ENCODE measurements at places on chromosomes 5 and 9.

- no peak for DNase-seq
Observed at GRCh38 chr9:127200106-127200862, 64.3 kb upstream of the GARNL3 start.

DNA sequence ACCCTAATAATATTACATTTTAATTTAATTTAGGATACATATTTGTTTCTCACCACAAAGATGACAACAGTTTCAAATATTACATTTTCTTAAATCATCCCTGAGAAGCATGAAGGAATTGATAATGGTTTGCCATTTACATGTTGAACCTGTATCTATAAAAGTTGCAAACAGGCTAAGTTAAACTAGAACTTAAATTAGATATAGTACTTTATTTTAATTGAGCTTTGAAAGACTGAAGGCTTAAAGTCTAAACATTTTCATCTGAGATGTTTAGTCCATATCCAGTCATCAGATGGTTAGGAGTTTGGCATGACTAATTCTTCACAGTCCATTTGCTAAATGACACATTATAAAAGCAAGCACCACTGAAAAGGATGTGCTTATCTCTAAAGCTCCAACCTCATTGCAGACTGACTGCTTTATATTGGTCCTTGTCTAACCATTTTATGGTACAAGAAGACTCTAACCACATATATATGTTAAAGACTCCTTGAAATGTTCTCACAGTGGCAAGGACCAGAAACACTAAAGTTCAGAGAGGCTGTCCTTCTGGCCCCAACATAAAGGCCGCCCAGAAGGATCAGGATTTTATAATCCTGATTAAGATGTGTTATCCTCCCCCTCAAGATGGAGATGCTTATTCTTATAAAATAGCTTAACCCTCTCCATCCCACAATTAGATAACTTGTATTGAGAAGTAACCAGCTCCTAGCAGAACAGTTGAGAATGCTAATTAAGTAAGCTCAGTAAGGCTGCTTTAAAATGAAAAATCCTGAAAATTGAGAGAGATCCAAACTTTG, 25.8 kb downstream of the WNT8A start:
- DNase-seq = no peak

DNA sequence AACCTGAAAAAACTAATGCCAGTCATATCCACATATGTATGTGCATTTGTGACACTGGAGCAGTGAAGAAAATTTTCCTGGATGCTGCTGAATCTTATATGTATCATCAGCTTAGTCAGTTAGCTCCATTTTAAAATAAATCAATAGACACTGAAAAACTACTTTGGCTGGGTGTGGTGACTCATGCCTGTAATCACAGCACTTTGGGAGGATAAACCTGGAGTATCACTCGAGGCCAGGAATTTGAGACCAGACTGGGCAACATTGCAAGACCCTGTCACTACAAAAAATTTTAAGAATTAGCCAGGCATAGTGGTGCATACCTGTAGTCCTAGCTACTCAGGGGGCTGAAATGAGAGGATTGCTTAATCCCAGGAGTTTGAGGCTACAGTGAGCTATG, 511.0 kb upstream of the TLE4 start:
- no peak for DNase-seq

DNA sequence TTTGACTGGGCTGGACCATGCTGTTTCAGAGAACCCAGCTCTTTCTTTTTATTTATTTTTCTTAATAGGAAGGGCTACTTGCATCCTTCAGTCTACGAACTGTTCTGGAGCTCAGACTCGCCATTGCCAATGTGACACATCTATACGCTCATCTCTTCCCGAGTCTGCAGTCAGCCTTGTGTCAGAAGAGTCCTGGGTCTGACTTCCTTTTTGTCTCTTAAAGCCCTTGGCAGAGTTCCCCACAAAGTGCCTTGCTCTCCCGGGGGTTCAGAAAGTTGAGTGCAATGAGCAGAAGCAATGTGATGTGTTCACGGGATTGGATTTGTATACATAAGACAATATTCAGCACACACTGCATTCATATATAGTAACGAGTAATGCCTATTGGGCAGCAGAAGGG, 140.4 kb downstream of the ATPSCKMT start:
- DNase-seq = no peak

GRCh38 chr5:65061250-65061973, 292.7 kb downstream of the CWC27 start:
- peak; percentile 41 for DNase-seq

DNA sequence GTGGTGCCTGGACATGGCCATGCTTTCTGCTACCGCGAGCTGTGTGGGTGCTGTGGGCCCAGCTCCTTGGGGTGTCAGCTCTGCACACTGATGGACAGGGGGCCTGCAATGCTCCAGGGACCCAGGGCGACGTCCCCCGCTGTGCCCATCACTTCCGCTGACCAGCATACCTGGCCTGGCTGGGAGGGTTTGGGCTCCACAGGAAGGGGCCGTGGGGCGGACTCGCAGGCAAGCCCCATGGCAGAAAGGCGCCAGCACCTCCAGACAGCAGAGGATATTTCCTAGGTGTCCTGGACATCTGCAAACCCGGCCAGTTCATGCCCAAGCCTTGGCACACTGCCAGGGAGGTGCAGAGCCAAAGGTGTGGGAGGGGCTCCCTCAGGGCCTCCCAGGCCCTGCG, 295.8 kb upstream of the IRX4 start:
- DNase-seq = no peak

GRCh38 chr5:169162407-169162806, 138.5 kb downstream of the SLIT3 start:
- no peak for DNase-seq

DNA sequence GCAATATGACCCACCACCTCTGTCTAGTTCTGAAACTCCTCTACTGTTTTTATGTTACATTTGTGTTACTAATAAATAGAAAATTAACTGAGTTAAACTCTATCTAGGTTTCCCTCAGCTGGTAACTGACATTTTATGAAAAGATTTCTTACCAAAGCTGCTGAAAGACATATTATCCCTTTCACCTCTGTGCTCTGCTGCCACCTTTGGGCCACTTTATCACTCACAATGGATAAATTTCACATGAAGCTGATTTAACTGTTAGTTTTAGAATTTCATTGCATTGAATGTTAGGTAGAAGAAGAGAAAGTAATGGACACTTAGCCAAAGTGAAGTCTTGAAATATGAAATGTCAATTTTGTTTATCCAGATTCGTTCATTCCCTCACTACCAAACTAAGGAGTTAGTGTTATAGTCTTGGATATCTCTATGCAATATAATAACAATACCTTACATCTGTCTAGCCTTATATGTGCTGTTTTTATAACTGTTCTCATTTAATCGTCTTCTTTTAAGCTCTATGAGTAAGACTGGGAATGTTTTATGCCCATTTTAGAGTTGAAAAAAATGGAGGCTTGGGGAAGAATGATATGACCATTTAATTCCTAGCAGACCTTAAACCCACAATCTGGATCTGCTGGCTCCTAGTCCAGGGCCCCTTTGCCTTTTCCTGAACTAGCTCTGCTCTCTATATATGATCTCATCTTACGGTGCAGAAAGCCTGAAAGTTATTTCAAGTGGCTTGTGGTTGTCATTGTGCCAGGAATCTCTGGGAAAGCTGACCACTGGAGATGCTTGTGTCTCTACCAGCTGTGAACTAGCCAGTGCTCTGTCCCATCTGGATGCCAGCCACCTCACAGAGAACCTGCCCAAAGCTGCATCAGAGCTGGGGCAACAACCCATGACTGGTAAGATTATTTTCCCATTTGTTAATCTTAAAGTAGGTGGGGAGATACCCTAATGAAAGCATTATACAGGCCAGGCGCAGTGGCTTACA, 97.1 kb downstream of the GOLPH3 start:
- peak; percentile 43 for DNase-seq

DNA sequence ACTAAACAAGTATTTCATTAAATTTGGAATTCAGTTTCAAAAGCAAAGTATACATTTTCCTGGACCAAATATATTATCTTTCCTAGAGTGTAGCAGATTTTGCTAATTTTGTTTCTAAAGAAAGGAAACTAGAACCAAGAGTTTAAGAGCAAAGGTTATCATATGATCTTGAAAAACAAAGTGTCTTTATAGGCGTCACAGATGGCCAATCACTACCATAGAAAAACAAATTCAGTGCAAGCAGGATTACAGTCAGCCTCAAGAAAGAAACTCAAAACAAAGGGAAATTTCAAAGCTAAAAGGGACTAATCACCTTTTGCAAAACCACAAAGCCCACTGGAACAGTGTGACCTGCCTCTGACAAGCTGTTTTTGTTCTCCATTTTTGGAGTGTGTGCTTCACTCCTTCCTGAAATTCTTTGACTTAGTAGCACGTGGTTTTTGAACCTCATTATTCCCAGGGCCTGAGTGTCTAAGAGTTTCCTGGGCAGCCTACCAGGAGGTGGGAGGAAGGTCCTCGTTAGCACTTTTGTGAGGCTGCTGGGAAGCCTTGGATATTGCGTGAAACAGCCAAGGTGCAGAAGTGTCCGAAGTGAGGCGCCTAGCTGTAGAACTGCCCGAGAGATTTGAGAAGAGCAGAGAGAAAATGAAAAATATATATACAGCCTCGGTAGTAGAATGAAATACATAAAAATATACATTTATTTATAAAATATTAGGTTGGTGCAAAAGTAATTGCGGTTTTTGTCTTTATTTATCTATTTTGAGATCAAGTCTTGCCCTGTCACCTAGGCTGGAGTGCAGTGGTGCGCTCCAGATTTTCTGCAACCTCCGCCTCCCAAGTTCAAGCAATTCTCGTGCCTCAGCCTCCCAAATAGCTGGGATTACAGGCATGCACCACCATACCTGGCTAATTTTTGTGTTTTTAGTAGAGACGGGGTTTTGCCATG, 246.1 kb downstream of the MARCHF11 start:
- DNase-seq = no peak

- no peak for DNase-seq
Observed at GRCh38 chr5:90878081-90878480, 319.5 kb downstream of the ADGRV1 start.

Measured in DND-41 (cell line).